Left lobe of liver (tissue), 2 donors: ENCODE measurements at places on chromosomes 3 and 15. TPM values are rescaled to one million over a fixed set of nuclear protein-coding genes. Genes with fewer than 3 reads are reported as not detected.
A peak's percentile ranks its signal among the peaks of the same experiment; 100 is the strongest.

Gene CPEB1
- 0.23 TPM for total RNA-seq

Gene SLC28A1
- total RNA-seq: 64.6 TPM

Gene MESP2
- 0.15 TPM for total RNA-seq

Gene RETNLB
- total RNA-seq: not detected

DNA sequence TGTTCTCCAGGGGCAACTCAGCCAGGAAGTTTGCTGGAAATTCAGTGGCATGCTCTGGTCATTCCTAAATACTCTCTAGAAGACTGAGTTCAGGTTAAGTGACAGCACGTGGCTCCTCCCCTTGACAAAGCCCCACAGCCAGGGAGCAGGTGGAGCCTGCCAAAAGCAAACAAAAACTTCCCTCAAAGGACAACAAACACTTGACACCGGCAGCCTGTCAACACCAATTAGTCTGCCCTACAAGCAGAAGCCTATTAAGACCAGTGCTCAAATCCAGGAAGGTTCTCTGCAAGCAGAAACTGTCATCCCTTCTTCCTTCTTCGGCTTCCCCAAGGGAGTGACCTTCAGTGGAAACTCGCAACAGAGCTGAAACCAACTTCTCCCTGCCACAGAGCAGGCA, 5.0 kb downstream of the MEX3B start:
- peak; percentile 49 for DNase-seq

GRCh38 chr15:52124270-52124880, 11.8 kb upstream of the BCL2L10 start:
- no peak for DNase-seq

Gene RNU5B-1
- not detected for total RNA-seq

DNA sequence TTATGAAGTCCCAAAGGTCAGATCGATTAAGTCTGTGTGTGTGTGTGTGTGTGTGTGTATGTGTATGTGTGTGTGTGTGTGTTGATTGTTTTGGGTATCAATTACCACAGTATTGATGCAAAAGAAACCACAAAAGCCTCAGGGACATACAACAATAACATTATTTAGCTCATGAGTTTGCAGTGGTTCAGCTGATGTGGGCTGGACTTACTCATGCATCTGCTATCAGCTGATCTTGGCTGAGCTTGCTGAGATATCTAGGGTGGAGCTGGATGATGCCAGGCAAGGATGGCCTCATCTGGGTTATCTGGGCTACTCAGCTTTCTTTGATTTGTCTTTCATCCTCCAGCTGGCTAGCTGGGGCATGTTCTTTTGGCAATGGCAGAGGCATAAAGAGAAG, 82.4 kb upstream of the PRR23C start:
- DNase-seq: no peak

DNA sequence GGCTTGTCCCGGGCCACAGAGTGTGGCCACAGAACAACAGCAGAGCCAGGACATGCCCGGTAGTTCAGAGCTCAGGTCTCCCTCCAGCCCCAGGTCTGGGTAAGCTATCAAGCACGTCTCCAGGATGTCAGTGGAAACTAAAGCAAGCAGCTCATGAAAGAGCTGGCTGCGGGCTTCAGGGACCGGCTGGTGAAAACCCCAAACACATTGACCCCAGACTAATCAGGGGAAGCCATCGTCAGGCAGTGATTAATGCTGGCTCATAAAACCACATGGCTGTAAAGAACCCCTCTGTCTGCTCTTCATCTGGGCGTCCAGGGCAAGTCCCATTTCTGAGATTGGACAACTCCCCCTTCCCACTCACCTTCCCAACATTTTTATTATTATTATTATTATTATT, 37.8 kb downstream of the LMCD1 start:
- DNase-seq: no peak

Gene GPR27
- total RNA-seq: 0.10 TPM

DNA sequence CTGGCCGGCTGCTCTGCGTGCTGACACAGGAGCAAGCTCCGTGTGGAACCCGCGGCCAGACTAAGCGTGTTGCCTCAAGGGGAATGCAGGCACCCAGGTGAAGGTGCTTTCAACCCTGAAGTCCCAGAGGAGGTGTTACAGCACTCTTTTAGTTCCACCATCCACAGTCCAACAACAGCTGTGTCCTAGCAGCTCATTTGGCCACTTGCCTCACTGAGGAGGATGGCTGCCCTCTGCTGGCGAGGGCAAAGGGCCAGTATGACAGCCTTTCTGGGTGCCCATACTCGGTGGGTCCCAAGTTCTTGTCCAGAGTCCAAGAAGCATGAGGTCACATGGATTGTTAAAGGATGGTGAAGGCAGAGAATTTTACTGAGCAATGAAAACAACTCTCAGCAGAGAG, 87.8 kb downstream of the C3orf85 start:
- DNase-seq: peak; percentile 82

DNA sequence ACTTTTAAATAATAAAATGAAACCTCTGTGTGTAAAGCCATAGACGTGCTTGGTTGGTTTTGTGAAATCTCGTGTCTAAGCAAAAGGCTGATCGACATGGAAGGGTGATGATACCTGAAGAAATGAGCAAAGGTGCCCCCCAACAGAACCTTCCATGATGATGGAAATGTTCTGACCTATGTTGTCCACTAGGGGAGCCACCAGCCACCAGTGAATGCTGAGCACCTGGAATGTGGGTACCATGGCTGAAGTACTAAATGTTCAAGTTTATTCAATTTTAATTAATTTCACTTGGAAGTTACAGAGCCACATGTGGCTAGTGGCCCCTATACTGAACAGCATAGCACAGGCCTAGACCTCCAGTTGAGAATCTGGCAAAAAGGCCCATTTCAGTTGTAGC, 158.8 kb downstream of the POLR2M start:
- DNase-seq: no peak

Gene PLSCR5
- total RNA-seq: not detected

Gene PHLDB2
- 34.2 TPM for total RNA-seq
